ENCODE measurements at places on chromosomes 5 and 9.
A peak's percentile ranks its signal among the peaks of the same experiment; 100 is the strongest.

DNA sequence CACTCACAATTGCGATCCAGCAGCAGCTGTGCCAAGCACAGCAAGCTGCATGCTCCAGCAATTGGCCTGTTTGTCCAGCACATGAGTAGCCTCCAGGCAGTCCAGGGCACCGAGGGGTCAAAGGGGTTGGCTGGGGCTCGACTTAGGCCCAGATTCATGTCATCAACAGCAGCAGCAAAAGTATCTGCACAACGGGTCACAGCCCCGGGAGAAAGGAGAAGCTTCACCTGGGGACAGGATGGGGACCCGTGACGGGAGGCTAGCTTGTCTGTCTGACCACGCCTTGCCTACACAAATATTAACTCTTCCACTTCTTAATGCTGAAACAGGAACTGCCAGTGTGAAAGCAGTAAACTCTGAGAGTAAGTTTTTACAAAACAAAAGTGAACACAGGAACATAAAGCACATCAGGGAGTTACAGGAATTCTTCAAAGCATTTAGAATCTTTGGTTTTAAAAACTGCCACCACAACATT lies 191.2 kb downstream of the PIK3R1 start:
- no peak for DNase-seq

- no peak for DNase-seq
These were observed 108.7 kb upstream of the SHB start for GRCh38 chr9:38177680-38178079.

DNA sequence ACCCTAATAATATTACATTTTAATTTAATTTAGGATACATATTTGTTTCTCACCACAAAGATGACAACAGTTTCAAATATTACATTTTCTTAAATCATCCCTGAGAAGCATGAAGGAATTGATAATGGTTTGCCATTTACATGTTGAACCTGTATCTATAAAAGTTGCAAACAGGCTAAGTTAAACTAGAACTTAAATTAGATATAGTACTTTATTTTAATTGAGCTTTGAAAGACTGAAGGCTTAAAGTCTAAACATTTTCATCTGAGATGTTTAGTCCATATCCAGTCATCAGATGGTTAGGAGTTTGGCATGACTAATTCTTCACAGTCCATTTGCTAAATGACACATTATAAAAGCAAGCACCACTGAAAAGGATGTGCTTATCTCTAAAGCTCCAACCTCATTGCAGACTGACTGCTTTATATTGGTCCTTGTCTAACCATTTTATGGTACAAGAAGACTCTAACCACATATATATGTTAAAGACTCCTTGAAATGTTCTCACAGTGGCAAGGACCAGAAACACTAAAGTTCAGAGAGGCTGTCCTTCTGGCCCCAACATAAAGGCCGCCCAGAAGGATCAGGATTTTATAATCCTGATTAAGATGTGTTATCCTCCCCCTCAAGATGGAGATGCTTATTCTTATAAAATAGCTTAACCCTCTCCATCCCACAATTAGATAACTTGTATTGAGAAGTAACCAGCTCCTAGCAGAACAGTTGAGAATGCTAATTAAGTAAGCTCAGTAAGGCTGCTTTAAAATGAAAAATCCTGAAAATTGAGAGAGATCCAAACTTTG lies 25.8 kb downstream of the WNT8A start:
- no peak for DNase-seq

GRCh38 chr5:65967288-65968066 lies 41.1 kb downstream of the ERBIN start:
- DNase-seq = no peak

GRCh38 chr5:138369261-138369660 lies 16.8 kb downstream of the KDM3B start:
- no peak for DNase-seq

- no peak for DNase-seq
These were observed 18.8 kb downstream of the COL5A1 start for GRCh38 chr9:134660407-134660806.

GRCh38 chr5:90675222-90675621 lies 116.6 kb downstream of the ADGRV1 start:
- no peak for DNase-seq

GRCh38 chr5:56450766-56451165 lies 217.6 kb upstream of the ANKRD55 start:
- no peak for DNase-seq

DNA sequence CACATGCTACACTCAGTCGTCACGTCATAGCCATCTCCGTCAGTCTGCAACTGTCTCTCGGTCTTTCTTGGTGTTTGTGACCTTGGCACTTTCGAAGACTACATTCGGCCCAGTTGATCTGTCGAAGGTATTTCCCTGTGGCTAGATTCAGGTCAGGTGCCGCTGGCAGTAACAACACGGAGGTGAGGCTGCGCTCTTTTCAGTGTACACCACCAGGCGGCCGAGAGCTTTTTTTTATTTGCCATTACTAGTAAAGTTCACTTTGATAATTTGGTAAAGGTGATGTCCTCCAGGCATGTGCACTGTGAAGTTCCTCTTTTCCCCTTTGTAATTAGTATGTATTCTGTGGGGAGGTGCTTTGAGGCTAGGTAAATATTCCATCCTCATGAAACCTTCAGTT lies 49.7 kb downstream of the RNF130 start:
- no peak for DNase-seq

GRCh38 chr5:93163010-93163663 lies 417.9 kb downstream of the NR2F1-AS1 start:
- DNase-seq = no peak

DNA sequence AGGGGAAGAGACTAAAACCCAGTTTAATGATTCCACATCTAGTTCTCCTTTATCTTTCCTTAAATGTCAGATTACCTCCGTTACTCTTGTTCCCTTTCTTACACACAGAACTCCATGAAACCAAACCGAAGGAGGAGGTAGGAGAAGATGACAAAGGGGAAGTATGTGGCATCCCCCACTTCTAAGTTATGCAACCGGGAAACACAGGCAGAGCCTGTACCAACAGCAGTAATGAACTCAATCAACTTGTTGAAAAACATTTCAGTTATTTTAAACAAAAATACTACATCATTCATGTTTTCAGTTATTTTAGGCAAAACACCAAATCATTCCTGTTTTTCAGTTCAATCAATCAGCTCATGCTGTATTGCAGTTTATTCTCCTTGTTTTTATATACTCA lies 101.8 kb downstream of the PCSK1 start:
- DNase-seq = no peak

DNA sequence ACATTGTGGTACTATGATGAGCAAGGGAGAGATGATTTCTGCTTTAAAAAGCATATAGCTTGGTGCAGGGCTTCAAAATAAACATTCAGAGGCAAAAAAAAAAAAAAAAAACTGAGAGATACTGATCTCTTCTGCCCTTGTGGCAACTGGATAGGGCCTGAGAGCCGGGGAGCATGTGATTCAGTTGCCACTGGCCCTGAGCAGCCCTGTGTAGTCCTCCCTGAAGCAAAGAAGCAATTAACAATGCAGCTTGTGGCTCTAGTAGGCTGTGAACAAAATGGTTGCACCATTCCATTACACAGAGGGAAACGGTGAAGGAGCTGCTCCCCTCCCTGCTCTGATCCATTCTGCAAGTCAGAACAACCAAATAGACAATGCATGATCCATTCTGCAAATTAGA lies 347.5 kb upstream of the DAB2 start:
- DNase-seq = no peak

DNA sequence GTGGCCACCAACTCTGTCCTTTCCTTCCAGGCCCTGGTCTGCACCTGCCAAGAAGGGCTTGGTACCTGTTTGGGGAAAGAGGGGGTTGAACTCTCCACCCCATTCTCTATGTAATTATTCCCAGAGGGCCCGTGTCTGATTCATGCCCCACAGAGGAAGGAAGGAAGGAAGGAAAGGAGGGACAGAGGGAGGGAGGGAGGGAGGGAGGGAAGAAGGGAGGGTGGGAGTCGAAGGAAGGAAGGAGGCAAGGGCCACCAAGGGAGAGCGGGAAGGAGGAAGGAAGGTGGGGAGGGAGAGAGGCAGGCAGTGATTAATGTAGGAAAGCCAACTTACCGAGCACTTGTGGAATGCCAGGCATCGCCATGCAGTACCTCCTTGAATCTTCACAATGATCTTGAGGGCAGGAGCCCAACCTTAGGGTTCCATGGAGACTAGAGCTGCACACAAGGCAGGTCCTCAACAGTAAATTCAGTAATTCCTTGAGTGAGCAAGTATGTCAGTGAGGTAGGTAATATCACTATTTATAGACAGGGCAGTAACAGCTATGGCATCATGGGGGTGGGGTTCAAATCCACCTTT lies 75.8 kb downstream of the FGF18 start:
- no peak for DNase-seq

GRCh38 chr9:76475686-76476085 lies 16.7 kb downstream of the GCNT1 start:
- DNase-seq = no peak

- DNase-seq = no peak
These were observed 112.5 kb upstream of the SELENOP start for GRCh38 chr5:42924226-42924625.

GRCh38 chr9:113899205-113899604 lies 23.1 kb downstream of the ZNF618 start:
- no peak for DNase-seq

- no peak for DNase-seq
These were observed 142.2 kb upstream of the ZNF366 start for GRCh38 chr5:72649449-72649848.

DNA sequence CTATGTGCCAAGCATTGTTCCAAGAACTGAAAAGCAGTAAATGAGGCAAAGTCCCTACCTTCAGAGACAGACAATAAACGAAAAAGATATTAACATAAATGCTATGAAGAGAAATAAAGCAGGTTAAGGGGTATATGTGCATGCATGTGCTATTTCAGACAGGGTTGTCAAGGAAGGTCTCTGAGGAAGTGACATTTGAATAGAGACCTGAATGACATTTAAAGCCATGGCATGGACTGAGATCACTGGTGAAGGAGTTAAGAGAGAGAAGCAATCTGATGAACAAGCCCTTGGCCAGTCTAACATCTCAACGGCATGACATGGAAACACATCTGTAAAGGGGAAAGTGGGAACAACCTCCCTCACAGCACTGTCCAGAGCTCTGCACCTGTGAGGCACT lies 14.5 kb downstream of the FBXO10 start:
- DNase-seq = no peak

- DNase-seq = no peak
These were observed 48.5 kb upstream of the SNCAIP start for GRCh38 chr5:122263352-122264030.

- no peak for DNase-seq
These were observed 7.8 kb upstream of the DELE1 start for GRCh38 chr5:141915881-141916336.

DNA sequence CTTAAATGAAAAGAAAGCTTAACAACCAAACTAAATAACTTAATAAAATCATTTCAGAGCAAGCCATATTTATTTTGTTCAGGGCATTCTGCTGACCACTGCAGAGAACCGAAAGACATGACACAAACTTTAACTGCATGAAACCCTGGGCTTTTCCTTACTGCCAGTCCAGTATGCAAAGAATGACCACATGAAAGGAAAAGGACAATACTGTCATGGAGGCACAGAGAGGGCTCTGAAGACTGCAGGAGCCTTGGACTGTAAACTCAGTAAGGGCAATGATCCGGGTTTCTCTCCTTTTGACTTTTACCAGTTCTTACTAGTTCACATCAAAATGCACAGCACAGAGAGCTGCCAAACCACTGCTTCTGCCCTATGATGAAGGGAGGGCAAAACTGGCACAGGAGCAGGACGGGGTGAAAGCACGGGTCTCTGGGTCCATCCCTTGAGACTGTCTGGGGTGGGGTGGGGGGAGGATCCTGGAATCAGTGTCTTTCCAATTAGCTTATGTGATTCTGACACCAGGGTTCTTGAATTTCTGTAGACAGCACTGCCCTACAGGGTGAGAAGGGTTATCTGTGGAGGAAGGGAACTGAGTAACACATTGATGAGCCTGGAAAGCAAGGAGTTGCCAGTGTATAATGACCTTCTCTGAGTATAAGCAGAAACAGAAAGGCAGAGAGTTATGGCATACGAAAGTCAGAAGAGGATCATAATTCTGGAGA lies 44.7 kb downstream of the RNF130 start:
- DNase-seq = no peak

GRCh38 chr9:4050916-4051315 lies 249.0 kb downstream of the GLIS3 start:
- no peak for DNase-seq

GRCh38 chr9:137007816-137008270 lies 11.5 kb upstream of the CLIC3 start:
- no peak for DNase-seq

DNA sequence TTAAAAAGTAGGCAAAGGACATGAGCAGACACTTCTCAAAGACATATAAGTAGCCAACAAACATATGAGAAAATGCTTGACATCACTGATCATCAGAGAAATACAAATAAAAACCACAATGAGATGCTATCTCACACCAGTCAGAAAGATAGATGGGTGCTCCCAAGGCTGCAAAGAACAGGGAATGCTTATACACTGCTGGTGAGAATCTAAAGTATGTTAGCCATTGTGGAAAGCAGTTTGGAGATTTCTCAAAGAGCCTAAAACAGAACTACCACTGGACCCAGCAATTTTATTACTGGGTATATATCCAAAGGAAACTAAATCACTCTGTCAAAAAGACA lies 154.2 kb downstream of the NDUFS4 start:
- DNase-seq = no peak

DNA sequence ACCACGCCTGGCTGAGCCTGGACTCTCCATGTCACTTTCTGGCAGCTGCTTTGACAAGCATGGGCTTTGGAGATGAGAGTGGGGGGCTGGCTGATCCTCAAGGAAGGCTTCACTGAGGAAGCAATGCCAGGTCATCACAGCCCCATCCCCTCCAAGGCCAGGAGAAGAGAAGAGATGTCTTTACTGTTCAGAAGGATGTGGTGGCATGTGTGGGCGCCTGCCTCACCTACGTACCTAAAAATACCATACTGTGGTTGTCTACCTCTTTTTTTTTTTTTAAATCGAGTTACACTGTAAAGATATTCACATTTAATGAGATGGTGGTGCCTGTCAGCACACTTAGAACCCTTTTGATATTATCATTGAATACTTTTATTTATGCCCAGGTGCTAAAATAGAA lies 26.4 kb upstream of the CTNNA1 start:
- DNase-seq = no peak

DNA sequence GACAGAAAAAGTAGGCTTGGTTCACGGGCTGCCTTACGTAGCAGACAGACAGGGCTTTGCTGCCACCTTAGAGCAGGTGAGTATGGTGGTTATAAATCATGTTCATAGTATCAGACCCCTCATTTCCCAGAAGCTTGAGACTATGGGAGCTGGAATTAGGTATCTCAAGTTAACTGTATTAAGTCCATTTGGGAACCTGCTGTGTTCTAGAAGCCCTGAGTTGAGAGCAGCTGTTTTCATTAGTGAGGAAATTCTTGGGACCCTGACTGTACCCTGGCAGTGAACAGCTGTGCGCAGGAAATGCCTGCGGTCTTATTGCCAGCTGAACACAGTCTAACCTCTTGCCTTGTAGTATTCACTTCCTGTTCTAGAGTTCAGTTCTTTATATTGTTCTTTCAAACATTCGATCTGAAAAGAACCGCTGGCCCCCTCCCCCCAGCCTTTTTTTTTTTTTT lies 29.8 kb downstream of the UGCG start:
- peak; percentile 42 for DNase-seq

- no peak for DNase-seq
These were observed 92.0 kb downstream of the PLCXD3 start for GRCh38 chr5:41418220-41419031.

- no peak for DNase-seq
These were observed 36.2 kb upstream of the GABRP start for GRCh38 chr5:170747357-170747756.

GRCh38 chr9:12718482-12719026 lies 25.4 kb downstream of the TYRP1 start:
- no peak for DNase-seq

- no peak for DNase-seq
These were observed 100.3 kb downstream of the GCNT1 start for GRCh38 chr9:76559286-76559685.

- no peak for DNase-seq
These were observed 347.6 kb downstream of the PTPRD start for GRCh38 chr9:10265153-10265631.

All from activated naive CD4-positive, alpha-beta T cell (primary cell).